ENCODE measurements at places on chromosomes 13 and 19.
A peak's percentile ranks its signal among the peaks of the same experiment; 100 is the strongest.

DNA sequence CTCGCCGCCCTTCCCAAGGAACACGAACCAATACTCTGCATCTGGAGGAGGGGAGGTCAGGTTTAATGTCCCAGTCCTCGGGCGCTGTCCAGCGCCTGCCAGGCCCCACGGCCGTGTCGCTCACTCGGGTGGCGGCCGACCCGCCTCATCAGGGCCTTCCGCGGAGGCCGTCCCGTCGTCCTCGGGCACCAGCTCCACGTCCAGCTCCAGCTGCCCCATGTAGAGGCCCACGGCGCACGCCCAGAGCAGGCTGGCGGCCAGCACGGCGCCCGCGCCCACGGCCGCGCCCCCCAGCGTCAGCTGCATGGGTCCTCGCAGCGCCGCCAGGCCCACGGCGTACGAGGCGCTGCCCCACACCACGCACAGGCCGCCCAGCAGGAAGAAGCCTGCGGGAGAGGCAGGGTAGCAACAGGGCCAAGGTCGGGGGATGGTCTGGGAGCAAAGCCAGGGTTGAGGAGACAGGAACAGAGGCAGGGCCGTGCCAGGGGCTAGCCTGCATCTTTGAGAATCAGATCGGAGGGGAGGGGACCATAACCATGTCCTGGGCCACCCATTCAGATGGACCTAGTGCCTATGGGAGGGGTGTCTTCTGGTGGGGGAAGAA lies 2.5 kb downstream of the TMEM160 start:
- no peak for DNase-seq

DNA sequence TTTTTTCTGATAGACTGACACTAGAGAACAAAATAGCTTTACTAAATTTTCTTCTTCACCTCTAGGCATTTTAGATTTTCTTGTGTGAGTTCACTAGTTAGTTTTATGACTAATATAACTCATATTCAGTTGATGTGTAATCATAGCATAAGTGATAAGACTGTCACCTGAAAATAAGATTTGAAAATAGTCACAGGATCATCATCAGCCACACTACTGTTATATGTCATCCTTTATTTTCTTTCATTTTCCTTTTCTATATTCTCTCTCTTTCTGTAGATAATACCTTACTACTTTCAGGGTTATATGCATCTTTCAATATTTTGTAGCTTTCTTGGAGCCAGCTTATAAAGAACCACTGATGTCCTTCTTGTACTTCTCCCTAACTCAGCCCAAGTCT lies 292.6 kb downstream of the TDRD3 start:
- no peak for DNase-seq

- DNase-seq: no peak
Measured at GRCh38 chr13:76925115-76925514, 23.2 kb upstream of the ACOD1 start.

- no peak for DNase-seq
Measured at GRCh38 chr13:44894001-44894770, 95.1 kb downstream of the NUFIP1 start.

DNA sequence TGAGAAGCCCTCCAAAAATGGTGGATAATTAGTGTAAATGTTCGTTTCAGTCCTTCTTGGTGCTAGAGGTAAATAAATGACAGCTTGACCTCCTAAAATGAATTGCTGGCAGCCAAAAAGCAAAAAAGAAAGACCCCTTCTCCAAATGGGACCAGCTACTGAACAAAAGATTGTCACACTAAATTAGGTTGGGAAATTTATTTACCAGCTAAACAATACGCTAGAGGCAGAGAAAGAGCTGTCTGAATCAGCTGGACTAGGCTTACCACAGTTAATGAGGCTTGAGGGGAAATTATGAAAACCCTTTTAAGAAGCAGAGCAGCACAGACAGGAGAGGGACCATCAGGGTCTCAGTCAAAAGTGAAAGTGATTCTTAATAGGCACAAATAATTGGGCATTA lies 498.9 kb downstream of the SUCLA2 start:
- no peak for DNase-seq

DNA sequence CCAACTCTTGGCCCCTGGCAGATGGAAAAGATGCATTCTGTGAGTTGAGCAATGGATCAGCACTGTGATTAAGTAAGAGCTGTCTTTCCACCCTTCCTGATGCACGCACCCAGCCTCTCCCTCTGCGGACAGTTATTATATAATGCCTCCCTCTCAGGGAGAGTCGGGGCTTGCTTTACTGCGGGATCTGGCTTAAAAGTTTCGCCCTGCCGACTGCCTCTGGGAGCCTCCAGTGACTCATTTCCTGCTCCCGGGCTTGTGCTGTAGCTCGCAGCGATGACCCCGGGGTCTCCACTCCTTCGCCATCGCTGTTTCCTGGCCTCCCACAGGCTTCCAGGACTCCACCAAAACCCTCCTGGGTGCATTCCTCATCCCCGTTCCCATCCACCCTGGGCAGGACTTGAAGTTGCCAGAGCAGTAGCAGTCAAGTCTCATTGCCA lies 107.4 kb upstream of the SLC7A1 start:
- no peak for DNase-seq

- no peak for DNase-seq
Measured at GRCh38 chr13:45298206-45298505, 42.8 kb downstream of the TPT1 start.

GRCh38 chr13:23567906-23568460 lies 2.2 kb upstream of the TNFRSF19 start:
- no peak for DNase-seq

- peak; percentile 2 for DNase-seq
Measured at GRCh38 chr13:75481176-75482069, 546 bp downstream of the TBC1D4 start.

DNA sequence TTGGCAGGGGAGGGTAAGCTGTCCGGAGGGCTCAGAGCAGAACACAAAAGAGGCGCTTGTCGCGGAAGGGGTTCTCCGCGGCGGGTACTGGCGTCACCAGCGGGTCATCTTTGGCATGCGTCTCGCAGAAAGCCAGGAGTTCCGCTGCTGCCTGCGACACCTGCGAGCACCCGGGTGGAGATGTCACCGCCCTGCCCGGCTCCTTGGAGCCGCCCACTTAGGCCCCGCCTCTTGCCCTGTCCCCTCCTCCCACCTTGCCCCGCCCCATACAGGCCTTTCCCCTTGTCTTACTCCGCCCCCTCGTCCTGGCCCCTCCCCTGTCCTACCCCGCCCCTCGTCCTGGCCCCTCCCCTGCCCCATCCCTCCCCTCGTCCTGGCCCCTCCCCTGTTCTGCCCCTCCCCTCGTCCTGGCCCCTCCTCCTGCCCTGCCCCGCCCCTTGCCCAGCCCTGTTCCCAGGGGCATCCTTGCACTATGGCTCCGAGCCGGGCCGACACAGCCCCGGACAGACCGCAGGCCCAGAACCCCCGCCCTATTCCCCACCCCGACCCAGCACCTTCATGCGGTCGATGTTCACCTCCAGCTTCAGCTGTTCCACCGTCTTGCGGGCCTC lies 1.9 kb downstream of the GNG8 start:
- peak; percentile 71 for DNase-seq

GRCh38 chr19:32208060-32208459 lies 137.3 kb upstream of the ZNF507 start:
- no peak for DNase-seq

- no peak for DNase-seq
Measured at GRCh38 chr13:40160618-40161350, 505.3 kb downstream of the COG6 start.

DNA sequence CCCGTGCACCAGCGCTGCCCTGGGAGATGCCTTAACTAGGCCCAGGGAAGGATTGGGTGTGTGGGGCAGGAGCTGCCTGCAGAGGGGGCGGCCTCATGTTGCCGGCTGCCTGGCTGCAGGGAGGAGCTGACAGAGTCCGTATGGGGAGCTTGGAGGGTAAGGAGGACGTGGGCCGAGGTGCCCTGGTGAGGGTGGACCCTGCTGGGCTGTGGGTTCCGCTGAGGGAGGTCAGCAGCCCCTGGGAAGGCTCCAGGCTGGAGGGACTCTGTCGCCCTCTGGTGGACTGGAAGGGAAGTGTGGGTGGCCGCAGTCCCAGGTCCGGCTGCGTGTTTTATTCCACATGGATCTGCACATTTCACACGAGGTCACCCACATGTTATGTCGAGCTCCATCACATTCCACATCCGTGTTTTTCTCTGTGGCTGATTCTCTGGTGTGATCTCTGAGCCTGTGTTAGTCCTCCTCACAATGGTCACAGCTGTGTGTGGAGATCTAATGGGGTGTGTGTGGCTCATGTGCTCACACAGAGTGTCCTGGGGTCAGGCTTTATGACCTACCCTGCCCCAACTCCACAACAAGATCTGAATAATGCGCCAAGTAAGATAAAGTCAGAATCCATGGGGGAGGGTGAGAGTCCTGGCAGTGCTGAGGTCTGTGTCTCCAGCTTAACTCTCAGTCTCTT lies 1.8 kb upstream of the CEACAM8 start:
- peak; percentile 3 for DNase-seq

GRCh38 chr19:2550431-2551171 lies 74.7 kb downstream of the GADD45B start:
- peak; percentile 13 for DNase-seq

DNA sequence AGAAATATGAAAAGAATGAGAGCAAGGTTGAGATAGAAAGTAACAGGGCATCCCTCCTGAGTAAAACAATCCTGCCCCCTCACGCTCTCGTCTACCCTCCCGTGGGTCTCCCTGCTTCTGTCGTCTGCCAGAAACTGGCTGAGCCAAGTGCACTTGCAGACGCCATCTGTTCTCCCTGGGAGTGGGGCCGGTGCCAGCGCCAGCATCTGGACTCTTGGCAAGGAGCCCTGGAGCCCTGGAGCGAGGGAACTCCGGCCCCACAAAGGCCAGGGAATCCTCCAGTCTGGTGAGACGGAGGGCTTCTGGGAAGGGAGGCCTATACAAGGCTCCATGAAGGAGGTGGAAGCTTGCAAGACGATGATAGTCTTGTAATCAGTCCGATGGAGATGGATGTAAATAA lies 2.3 kb upstream of the TMEM91 start:
- DNase-seq: peak; percentile 96

DNA sequence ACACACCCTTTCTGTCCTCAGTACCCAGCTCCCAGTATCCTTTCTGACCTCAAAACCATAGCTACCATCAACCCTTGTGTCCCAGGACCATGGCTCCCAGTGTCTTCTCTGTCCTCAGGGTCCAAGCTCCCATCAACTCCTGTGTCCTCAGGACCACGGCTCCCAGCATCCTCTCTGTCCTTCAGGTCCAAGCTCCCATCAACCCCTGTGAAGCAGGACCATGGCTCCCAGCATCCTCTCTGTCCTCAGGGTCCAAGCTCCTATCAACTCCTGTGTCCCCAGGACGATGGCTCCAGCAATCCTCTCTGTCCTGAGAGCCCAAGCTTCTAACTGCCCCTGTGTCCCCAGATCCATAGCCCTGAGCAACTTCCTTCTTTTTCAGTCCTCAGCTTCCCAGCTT lies 1.7 kb upstream of the CADM4 start:
- no peak for DNase-seq

- no peak for DNase-seq
Measured at GRCh38 chr19:14198384-14199376, 7.3 kb downstream of the ADGRL1 start.

GRCh38 chr19:41876847-41877832 lies at the start of gene CD79A:
CD79A (plus strand) TSS chr19:41877279; CDS start chr19:41877305, 26 bp downstream.
- DNase-seq: no peak

DNA sequence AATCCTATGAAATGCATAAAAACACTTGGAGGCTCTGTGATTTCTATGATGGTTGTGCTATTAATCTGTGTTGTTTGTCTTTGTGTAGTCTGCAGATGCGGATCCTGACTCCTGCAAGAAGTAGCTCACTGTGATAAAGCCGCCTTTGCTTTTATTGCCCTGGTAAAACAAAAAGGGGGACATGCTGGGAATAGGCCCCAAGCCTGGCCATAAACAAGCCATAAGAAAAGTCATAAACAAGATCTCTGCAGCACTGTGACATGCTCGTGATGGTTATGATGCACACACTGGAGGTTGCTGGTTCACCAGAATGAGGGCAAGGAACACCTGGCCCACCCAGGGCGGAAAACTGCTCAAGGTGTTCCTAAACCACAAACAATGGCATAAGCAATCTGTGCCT lies 26.6 kb upstream of the ZNF266 start:
- no peak for DNase-seq

- peak; percentile 71 for DNase-seq
Measured at GRCh38 chr19:4455719-4456475, 1.7 kb downstream of the UBXN6 start.

DNA sequence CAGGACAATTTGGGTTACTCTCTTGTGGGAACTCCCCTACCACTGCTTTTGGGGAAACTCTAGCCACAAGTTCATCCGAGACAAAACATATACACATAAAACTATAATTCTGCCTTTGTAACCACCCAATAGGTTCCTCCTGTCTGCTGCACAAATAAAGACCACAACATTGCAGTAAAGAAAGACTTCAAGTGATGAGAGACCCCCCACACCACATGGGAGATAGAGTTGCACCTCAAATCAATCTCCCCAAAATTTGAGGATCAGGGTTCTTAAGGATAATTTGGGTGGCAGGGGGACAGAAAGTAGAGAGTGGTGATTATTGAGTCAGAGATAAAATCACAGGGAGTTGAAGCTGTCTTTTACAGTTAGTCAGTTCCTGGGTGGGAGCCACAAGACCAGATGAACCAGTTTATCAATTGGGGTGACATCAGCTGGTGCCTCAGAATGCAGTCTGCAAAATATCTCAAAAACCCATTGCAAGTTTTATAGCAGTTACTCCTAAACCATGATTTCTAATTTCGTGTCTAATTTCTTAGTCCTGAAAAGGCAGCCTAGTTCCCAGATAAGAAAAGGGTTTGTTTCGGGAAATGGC lies 1348.5 kb downstream of the PCDH9 start:
- no peak for DNase-seq

Data from DMS79 treated with DMSO at 0.1 percent for 48 hours (cell line).